Activated CD8-positive, alpha-beta T cell treated with anti-CD3 and anti-CD28 coated beads, Interleukin-2, amount 10 ng/mL, durations not matched to agents 7 days and 5 days (primary cell): ENCODE measurements at places on chromosomes 6 and 20. TPM values are rescaled to one million over a fixed set of nuclear protein-coding genes. Genes with fewer than 3 reads are reported as not detected.
A peak's percentile ranks its signal among the peaks of the same experiment; 100 is the strongest.

- H3K4me1 ChIP-seq: no peaks in the 10 kb centered on the region
- no peak overlapping the region for H3K4me3 ChIP-seq
- H3K27me3 ChIP-seq: no peaks in the 10 kb centered on the region
- H3K27ac ChIP-seq: no peak overlapping the region
Observed at GRCh38 chr6:93735099-93735498, 315.7 kb upstream of the EPHA7 start.

DNA sequence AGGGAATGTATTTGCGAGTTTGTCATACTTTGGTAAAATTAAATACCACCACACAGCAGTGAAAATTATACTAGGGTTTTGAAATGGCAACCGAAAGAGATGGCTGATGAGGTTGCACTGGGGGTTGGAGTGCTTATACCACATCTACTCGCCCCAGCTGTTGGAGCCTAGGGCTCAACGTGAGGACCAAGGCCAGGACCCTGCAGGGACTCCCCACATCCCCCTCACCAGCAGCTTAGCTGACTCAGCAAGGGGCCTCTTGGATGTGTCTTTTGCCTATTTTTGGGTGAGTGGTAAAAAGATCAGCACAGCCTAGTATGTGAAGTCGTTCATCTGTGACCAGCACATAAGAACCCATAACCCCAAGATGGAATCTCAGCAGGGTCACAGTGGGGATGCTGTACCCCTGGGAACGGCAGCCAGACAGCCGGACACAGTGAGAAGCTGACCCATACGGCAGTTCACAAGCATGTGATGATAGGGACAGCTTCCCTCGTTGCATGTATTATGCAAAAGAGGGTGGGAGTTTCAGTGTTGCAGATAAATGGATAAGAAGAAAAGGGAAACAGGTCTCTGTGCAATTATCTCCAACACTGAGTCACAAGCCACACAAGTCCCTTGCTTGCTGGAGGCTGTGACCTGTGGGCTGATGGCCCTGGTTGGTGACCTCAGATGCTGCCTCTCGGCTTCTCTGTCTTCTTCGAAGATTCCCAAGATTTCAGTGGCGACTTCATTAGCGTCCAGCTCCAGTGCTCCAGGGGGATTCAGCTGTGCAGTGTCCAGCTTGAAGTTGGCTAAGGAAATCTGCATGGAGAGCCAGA lies 20.9 kb upstream of the SPO11 start:
- H3K27me3 ChIP-seq: peaks cover 2% of the 10 kb centered on the region
- H3K4me1 ChIP-seq: no peaks in the 10 kb centered on the region
- H3K27ac ChIP-seq: no peak overlapping the region
- H3K4me3 ChIP-seq: no peak overlapping the region
- H3K36me3 ChIP-seq: no peaks in the 10 kb centered on the region

DNA sequence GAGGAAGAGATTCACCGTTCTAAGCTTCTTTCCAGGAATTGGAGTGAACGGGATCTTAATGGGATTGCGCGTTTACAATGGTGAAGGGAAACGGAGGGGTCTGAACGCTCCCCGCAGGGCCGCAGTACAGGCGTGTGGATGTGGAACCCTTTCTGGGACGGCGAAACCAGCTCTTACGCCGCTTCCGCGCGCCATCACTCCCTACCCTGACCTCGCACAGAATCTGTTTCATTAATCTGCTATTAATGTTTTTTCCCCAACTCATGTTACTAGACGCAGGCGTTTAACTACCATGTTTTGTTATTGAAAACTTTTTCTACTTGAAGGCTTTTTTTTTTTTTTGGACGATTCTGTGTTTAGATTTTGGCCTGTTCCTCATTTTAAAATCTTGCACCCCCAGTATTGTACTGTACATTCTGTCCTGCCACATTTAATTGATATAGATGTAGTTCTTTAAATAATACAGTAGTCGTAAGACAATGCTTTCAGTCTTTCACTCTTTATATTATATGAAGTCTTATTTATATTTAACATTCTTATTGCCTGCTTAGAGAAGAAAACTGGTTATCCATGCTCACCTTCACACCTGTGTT lies 696 bp upstream of the SUPT3H start:
- peak; percentile 46 for DNase-seq
- H3K36me3 ChIP-seq: peaks cover 2% of the 10 kb centered on the region
- peak overlapping the region; percentile 100 for H3K27ac ChIP-seq
- peak overlapping the region; percentile 98 for H3K4me3 ChIP-seq

DNA sequence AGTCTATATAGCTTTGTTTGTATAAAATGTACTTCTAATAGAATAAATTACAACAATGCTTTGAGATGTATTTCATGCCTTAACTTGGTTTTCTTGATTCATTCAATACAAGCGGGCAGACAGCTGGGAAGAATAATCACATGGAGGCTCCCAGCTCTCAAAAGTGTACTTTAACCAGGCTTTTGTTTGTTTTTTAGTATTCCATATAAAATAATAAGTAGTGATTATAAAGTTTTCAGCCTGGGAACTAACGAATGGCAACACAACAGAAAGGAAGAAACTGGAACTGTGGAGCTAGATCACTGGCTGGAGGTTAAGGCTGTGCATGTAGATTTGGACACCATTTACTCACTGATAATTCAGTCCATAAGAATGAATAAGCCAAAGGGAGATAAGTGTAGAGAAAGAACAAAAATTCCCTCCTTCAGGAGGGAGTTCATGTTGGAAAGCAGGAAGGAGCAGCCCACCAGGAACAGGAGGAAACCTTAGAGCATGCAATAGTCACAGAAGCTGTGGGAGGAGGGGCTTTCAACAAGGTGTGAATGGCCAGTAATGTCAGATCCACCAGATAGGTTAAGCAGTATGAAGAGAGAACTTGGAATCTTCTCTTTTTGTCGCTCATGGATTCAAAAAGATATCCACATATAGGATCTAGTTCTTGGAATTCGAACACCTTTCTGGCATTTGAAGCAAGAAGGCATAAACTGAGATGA lies 41.2 kb upstream of the SLC35D3 start:
- H3K4me3 ChIP-seq: no peak overlapping the region
- H3K27ac ChIP-seq: no peak overlapping the region
- no peaks in the 10 kb centered on the region for H3K27me3 ChIP-seq
- no peak for DNase-seq
- H3K36me3 ChIP-seq: peaks cover 9% of the 10 kb centered on the region

DNA sequence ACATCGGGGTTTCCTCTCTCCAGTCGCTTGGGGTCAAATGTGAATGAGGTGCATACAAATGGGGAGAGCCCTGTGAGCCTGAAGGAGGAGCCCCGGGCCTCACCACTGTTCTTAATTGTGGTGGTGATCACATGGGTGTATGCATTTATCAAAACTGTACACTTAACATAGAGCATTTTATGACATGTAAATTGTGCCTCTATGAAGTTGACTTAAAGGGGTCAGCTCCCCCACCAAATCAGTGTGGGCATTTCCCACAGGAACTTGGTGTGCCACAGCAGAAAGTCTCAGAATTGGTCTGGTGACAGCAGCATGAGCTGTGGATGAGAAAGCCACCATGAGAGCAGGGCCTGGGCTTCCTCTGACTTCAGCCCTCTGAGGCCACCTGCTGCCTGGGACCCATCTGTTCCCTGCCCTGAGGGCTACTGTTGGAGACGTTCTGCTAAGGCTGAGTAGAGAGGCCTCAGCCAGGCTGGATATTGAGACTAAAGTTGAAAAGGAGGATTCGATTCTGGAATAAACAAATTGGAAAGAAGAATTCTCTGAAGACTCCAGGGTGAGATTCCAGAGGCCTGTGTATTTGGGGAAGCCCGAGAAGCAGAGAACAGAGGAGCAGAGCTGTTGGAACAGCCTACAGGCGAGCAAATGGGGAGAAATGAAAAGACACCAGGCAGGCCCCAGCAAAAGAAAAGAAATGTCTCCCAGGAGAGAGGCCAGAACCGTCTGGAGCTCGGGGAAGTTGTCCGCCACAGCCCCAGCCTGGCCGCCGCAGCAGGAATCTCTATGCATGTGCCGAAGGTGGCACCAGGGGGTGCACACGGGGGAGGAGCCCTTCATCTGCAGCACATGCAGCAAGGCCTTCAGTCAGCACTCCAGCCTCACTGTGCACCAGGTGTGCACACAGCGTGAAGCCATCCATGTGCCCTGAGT lies 37.6 kb upstream of the XRN2 start:
- H3K27me3 ChIP-seq: peaks cover 4% of the 10 kb centered on the region
- no peaks in the 10 kb centered on the region for H3K36me3 ChIP-seq
- no peak overlapping the region for H3K4me3 ChIP-seq

GRCh38 chr20:24648919-24649318 lies 179.5 kb downstream of the SYNDIG1 start:
- no peak for DNase-seq
- no peaks in the 10 kb centered on the region for H3K4me1 ChIP-seq
- H3K27ac ChIP-seq: no peak overlapping the region
- no peaks in the 10 kb centered on the region for H3K36me3 ChIP-seq

Gene BRD2
- 299 TPM for total RNA-seq

Gene NOP56
- total RNA-seq: 441 TPM

Gene SRMS
- not detected for total RNA-seq

Gene HLA-DRB1
- total RNA-seq: 50.7 TPM
